Mammary epithelial cell (primary cell): ENCODE measurements at places on chromosomes 7 and 10. TPM values are rescaled to one million over a fixed set of nuclear protein-coding genes. Genes with fewer than 3 reads are reported as not detected.

GRCh38 chr10:48455392-48456151 lies 149.1 kb downstream of the MAPK8 start:
- no peak for DNase-seq

- DNase-seq = no peak
Measured at GRCh38 chr7:154530136-154530535, 472.8 kb downstream of the PAXIP1 start.

DNA sequence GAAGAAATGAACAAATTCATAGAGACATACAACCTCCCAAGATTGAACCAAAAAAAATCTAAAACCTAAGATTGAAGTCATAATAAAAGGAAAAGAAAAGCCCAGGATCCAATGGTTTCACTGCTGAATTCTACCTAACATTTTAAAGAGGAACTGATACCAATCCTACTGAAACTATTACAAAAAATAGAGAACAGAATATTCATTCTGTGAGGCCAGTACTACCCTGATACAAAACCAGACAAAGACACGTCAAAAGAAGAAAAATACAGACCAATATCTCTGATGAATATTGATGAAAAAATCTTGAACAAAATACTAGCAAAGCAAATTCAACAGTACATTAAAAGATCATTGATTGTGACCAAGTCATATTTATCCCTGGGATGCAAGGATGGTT lies 128.5 kb upstream of the STEAP1 start:
- no peak for DNase-seq

DNA sequence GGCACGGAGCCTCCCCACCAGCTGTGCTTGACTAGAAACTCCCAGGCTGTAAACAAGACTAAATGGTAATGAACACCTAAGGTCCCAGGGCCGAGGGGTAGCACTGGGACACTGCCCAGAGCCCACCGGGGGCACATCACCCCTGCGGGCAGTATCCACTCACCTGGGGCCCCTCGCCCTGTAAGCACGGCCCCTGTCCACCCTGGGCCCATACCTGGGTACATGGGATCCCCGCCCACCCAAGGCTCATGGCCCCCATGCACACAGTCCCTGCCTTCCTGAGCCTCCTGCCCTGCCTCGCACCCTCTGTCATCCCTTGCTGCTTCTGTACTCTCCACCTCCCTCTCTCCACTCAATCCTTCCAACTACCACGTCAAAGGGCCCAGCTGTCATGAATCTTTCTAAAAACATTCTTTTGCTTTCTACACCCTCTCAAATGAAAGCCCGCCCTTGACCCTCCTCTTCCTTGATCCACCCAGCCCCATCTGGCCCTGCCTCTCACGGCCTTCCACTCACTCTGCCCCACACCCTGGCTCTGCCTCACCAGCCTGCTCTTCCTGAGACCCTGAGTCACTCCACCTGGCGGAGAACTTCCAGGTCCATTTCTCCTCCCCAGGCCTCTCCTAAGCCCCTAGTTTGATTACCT lies 173.1 kb downstream of the PARD3 start:
- DNase-seq = no peak

DNA sequence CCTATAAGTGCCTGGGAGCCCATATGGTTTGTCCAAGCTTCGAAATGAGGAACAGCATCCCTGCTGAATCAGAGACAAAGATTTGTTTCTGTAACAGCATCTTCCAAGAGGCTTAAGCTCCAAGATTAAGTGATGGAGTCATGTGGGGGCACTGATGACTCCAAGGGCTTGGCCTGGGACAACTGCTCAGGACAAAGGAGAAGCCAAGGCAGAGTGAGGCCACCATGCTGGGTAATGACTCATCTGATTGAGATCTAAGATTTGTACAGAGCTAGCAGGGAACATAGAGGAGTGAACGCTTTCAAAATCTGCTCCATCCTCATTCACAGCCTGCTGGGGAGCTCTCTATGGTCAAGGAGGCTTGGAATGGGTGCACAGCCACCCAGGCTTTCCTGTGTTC lies 49.3 kb downstream of the C10orf120 start:
- no peak for DNase-seq

GRCh38 chr7:122379491-122379890 lies 74.9 kb upstream of the FEZF1 start:
- DNase-seq = no peak

Gene CPA1
- total RNA-seq = 0.67 TPM

Gene KCNH2
- total RNA-seq = not detected in 2 replicates

Gene PLOD3
- 133 and 146 TPM in 2 replicates for total RNA-seq

Gene MACROH2A2
- 30.9 and 32.6 TPM in 2 replicates for total RNA-seq

Gene LLCFC1
- not detected in 2 replicates for total RNA-seq
